ENCODE measurements at places on chromosomes 5 and 9.

GRCh38 chr9:95764533-95765319, 110.8 kb upstream of the ERCC6L2 start:
- DNase-seq = no peak

DNA sequence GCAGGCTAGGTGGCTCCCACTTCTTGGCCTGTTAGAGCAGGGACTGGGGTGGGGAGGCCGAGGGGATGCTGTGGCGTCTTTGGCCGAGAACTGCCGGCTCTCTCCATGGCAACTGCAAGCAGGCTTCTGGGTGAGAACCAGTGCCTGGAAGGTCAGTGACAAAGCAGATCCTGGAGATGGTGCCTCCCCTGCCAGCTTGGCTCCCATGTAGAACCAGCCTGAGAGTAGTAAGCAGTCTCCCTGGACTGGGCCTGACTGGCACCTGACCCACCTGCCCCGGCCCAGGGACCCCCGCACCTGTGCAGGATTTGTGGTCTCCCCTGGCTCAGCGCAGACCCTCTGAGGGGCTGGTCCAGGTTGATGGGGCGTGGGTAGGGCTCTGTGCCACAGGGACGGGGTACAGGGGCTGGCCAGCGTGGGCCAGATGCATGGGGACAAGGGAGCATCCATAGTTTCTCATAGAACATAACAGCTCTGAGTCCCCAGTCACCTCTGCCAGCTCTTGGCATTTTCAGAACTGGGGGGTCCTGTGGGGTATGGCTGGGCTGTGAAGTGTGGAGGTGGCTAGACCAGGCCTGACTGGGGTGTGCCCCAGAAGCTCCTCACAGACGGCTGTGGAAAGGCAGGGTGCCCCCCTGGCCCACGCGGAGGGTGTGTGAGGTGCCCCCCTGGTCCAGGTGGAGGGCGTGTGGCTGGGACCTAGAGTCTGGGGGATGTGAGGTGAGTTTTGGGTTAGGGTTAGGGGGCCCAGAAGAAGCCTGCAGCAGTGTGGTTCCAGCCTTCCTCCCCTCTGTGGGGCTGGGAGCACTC, 22.2 kb downstream of the CACNA1B start:
- no peak for DNase-seq

- DNase-seq = no peak
These were observed 12.5 kb upstream of the FOXE1 start for GRCh38 chr9:97840521-97840920.

- DNase-seq = peak; percentile 38
These were observed 664 bp upstream of the ARSB start for GRCh38 chr5:78985725-78986223.

DNA sequence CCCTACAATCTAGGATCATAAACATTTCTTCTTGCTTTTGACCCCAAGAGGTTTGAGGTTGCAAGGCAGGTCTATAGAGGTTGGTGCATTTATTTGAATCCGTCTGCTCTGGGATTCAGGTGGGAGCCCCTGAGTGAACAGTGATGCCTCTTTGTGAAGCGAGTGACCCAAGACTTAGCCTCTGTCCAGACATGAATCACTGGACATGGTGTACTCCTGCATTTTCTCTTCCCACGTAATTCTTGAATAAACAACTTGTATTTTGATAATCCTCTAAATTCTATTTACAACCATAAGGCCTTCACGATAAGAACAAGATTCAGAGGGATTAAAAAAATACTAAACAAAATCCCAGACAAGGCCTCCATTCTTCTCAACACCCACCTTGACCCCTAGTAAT, 67.5 kb upstream of the PLPP6 start:
- DNase-seq = no peak

DNA sequence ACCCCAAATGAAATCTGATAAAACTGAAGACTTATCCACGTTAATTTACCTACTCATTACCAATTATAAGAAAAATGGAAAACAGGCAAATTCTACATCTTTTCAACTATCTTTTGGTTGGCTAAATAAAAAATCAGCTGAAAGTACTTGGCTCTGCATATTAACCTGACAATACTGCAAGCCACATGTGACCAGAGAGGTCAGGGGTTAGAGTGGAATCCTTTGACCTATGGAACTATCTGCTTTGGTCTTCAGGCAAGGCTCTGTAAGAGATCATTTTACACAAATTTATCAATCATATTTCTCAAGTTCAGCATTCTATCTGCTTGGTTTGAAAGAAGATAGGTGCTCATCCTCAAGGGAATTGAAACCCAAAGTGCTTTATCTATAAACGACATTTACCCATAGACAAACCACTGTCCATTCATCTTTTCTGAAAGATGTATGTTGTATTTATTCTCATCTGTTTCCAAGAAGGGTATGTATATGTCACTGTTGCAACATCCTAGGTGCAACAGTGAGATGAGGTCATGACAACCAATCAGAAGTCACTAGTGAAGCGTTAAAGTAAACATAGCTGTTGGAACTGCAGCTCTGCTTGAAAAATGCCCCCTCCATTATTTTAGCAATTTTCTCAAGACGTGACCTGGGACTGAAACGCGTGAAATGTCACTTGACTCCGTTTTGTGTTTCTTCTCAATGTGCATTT, 144.9 kb upstream of the POU5F2 start:
- no peak for DNase-seq
